ENCODE measurements at places on chromosomes 2 and 18.

DNA sequence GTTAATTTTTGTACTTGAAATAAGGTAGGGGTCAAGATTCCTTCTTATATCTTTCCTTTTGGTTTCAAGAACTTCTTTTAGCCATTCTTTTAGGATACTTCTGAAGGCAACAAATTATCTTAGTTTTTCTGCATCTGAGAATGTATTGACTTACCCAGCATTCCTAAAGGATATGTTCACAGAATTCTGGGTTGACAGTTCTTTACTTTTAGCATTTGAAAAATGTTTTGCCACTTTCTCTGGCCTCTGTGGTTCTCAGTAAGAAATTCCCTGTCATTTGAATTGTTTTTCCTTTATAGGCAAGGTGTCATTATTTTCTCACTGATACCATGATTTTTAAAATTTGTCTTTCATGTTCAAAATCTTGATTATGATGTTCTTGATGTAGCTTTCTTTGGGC is 162.4 kb downstream of the GALNT1 start:
- no peak for DNase-seq

- DNase-seq: peak; percentile 36
Observed at GRCh38 chr2:62705859-62706720, 577 bp downstream of the EHBP1 start.

DNA sequence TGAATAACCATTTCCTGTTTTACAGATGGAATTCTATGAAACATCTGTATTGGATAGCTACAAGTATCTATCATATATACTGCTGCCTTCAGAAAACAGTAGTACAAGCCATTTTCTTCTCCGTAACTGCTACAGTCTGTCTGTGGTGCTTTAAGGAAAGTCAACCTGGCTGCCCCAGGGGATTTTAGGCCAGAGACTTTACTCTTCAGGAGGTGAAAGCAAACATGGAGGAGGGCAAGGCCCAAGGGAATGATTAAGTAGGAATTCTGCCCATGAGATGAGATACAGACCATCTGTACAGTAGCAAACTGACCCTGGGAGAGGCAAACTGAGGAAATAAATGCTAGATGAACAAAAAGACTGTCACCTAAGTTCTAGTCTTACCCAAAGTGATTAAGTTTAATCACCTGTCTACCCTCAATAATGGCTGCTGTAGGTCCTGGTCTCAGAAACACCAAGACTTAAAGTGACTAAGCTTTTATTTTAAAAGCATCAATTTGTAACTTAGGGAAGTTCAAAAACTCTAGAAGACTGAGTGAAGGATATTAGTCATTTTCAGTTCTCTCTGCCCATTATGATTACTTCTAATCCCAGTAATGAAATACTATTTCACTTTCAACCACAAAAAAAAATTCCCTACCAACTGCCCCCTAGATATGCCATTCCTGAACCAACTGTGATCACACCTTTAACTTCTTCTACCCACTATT is 14.8 kb downstream of the MBD2 start:
- no peak for DNase-seq

GRCh38 chr2:181281206-181281832 is 175.9 kb upstream of the ITGA4 start:
- no peak for DNase-seq

GRCh38 chr18:64713284-64713683 is 564.4 kb upstream of the LINC00305 start:
- DNase-seq: no peak

- DNase-seq: peak; percentile 71
Observed at GRCh38 chr2:202831242-202832220, 40.0 kb downstream of the ICA1L start.

DNA sequence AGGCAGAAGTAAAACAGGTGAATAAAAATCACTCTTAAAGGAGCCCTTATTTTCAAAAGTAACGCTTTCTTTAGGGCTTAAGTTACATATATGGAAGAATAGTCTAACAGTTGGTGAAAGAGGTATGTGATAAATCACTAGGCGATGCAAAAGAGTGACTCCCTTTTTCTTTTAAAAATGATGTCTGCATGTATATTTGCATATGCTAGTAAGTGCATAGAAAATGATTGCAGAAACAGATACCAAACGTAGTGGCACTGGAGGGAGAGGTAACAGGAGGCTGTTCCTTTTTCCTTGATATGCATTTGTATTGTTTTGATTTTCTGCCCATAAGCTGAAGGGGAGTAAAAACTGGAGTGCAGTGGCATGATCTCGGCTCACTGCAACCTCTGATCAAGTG is 158.3 kb downstream of the PRPF40A start:
- no peak for DNase-seq

Data from RWPE1 (cell line).